Bladder microvascular endothelial cell (primary cell): ENCODE measurements at places on chromosomes 4 and X. TPM values are rescaled to one million over a fixed set of nuclear protein-coding genes. Genes with fewer than 3 reads are reported as not detected.

The CTPS2 gene
- total RNA-seq, result 8.9 and 16.9 TPM in 2 replicates

The ADH7 gene
- not detected in 2 replicates for total RNA-seq

The RNF150 gene
- total RNA-seq, result under 0.01 and 0.38 TPM in 2 replicates

The GAGE2A gene
- not detected in 2 replicates for total RNA-seq

The IL21 gene
- not detected in 2 replicates for total RNA-seq

The SULT1B1 gene
- total RNA-seq, result 1.1 and 1.7 TPM in 2 replicates

The AMOT gene
- 0.97 and 5.0 TPM in 2 replicates for total RNA-seq

The XAGE1B gene
- not detected in 2 replicates for total RNA-seq

The TEX13C gene
- not detected in 2 replicates for total RNA-seq

The HTR2C gene
- total RNA-seq, result not detected in 2 replicates

The AADAT gene
- total RNA-seq, result 0.32 and 2.3 TPM in 2 replicates

The INTS6L gene
- total RNA-seq, result 2.9 and 3.0 TPM in 2 replicates

The MAGED4 gene
- 6.2 and 43.7 TPM in 2 replicates for total RNA-seq

The ITIH6 gene
- not detected in 2 replicates for total RNA-seq

The RGN gene
- total RNA-seq, result under 0.01 and 0.57 TPM in 2 replicates

The GATB gene
- total RNA-seq, result 9.2 and 17.8 TPM in 2 replicates

The MTTP gene
- total RNA-seq, result not detected in 2 replicates

The ADGRA3 gene
- total RNA-seq, result 1.3 and 27.7 TPM in 2 replicates

The POF1B gene
- total RNA-seq, result 0.16 and 3.0 TPM in 2 replicates

The MAP7D2 gene
- under 0.01 and 0.19 TPM in 2 replicates for total RNA-seq

The ATP1B4 gene
- total RNA-seq, result not detected in 2 replicates

The PWWP3B gene
- total RNA-seq, result under 0.01 TPM in 1 of 2 replicates, not detected in the other

The MID2 gene
- total RNA-seq, result 41.8 and 138 TPM in 2 replicates

The MAGEB6 gene
- total RNA-seq, result not detected in 2 replicates

The INPP4B gene
- 2.1 and 16.8 TPM in 2 replicates for total RNA-seq

The MYOZ2 gene
- total RNA-seq, result 0.16 TPM in 1 of 2 replicates, not detected in the other

The GABRE gene
- total RNA-seq, result 2.4 and 65.3 TPM in 2 replicates

The RHOH gene
- total RNA-seq, result not detected in 2 replicates

The SCLT1 gene
- total RNA-seq, result 9.2 and 11.9 TPM in 2 replicates

The CT45A1 gene
- not detected in 2 replicates for total RNA-seq

The CLDN2 gene
- not detected in 2 replicates for total RNA-seq

The MEPE gene
- total RNA-seq, result not detected in 2 replicates

The SYNPO2 gene
- 0.32 and 0.44 TPM in 2 replicates for total RNA-seq

The SCRG1 gene
- total RNA-seq, result under 0.01 TPM in 2 replicates

The GPRASP1 gene
- 0.65 and 3.3 TPM in 2 replicates for total RNA-seq

The ATG4A gene
- 27.0 and 33.0 TPM in 2 replicates for total RNA-seq

The MAB21L2 gene
- not detected in 2 replicates for total RNA-seq

The CLNK gene
- total RNA-seq, result not detected in 2 replicates

The ENPEP gene
- under 0.01 and 0.49 TPM in 2 replicates for total RNA-seq

The ARMCX6 gene
- 27.0 and 42.2 TPM in 2 replicates for total RNA-seq

The CT47B1 gene
- total RNA-seq, result not detected in 2 replicates

The GLOD5 gene
- total RNA-seq, result not detected in 2 replicates

The DCHS2 gene
- total RNA-seq, result under 0.01 TPM in 1 of 2 replicates, not detected in the other

The PNMA6A gene
- total RNA-seq, result 0.32 and 0.94 TPM in 2 replicates

The NELFA gene
- total RNA-seq, result 11.5 and 15.0 TPM in 2 replicates

The REPS2 gene
- 1.1 and 3.5 TPM in 2 replicates for total RNA-seq

The DRD5 gene
- not detected in 2 replicates for total RNA-seq

The VCX gene
- not detected in 2 replicates for total RNA-seq

The SHISA3 gene
- 2.8 and 5.0 TPM in 2 replicates for total RNA-seq
